Stimulated activated CD8-positive, alpha-beta memory T cell treated with anti-CD3 and anti-CD28 coated beads, Interleukin-4, amount 100 ng/mL, for 24 hours (primary cell): ENCODE measurements at places on chromosomes 6 and 20.

DNA sequence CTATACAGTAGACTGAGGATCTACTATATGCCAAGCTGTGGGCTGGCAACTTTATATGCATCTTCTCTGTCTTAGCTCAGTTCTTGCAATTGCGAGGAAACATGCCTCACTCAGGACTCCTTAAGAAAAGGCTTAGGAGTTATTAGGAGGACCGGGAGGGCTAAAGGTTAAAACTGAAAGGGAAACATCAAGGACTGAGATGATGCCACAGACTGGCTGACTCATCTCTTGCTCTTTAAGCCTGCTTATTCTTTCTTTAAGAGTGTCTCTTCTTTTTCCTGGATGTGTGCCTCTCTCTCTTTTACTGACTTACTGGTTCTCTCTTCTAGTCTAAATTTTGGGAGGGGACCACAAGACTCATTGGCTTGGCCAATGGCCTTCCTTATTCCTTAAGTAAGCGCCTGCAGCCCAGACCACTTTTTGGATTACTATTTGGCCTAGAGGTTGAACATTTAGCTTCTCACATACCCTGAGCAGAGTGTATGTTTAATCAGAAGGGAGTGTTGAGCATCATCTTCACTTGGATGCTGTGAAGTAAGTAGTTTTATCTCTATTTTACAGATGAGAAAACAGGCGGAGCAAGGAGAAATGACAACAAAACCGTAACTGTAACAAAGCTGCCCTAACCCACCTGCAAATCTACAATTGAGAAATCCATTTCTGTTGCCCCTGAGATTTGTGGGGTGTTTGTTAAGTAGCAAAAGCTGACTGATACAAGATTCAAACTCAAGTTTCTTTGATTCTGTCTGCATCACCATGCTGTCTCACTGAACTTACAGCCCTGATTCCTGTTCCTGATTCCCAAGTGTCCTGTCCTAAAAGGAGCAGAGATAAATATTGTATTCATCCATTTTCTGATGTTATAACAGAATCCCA, 7.2 kb upstream of the SDC4 start:
- no peak for DNase-seq

DNA sequence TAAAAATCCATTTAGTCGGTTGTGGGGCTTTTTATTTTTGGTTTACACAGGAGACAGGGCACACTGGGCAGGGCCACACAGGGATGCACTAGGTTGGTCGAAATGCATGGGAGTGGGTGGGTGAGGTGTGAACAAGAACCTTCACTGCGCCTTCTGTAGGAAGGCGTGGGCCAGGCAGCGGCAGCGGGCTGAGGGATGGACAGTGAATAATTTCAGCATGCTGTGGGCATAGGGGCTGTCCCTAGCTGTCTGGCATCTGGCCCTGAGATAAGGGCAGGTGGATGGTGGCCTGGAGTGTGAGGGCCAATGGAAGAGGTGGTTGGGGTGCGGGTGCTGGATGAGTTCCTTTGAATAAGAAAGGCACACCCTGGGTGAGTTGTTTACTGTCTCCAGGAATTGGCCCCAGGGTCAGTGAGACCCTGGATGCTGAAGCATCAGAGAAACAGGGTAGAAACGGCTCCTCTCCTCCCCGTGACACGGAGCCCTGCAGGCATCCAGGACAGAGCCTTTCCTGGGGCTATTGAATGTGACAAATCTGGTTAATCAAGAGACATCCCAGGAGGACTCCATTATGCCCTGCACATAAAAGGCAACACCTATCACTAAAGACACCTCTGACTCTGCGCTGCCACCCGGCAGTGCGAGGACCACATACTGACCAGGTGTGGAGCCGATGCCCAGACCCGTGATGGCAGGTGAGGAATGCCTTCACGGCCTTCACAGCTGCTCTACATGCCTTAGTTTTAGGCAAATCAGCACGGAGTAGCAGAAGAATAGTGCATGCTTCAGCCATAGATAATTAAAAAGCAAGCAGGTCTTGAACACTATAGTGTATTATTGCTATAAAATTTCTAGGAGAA, 123.0 kb upstream of the SNX9 start:
- no peak for DNase-seq

DNA sequence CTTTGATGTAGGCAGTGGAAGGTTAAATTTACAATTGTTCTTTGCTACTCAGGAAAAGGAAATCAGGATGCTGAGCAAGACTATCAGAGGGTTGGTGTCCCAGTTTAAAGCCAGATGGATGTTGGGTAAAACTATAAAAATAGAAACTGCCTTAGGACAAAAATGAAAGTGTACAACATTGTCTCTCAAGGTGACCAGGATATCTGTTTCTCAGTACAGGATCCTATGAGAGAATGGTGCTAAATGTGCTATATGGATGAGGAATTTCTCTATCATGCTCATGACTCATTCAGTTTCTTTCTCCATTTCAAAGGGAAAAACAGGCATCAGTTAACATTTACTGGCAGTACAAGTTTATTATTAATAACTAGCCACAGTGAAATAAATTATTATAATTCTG, 534.2 kb upstream of the GJE1 start:
- DNase-seq, result no peak

- no peak for DNase-seq
These were observed 683.2 kb upstream of the ID4 start for GRCh38 chr6:19153981-19154295.

DNA sequence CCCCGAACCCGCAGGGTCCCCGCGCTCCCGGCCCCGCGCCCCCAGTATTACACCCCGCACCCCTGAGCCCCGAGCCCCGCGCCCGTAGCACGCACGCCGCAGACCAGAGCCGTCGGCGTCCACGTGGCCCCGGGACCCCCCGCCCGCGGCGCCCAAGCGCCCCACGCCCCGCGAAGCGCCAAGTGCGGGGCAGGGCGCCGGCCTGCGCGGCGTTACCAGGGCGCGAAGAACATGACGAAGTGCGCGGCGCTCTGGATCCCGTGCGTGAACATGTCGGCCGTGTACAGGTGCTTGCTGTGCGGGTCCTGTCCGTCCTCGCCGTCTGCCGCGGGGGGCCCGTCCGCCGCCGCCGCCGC, 312 bp downstream of the TXNDC5 start:
- DNase-seq, result no peak
